ENCODE measurements at places on chromosomes 2 and 18. TPM values are rescaled to one million over a fixed set of nuclear protein-coding genes. Genes with fewer than 3 reads are reported as not detected.

The FOXI3 gene
- not detected for total RNA-seq

The MROH2A gene
- total RNA-seq = not detected

The EHD3 gene
- total RNA-seq = 39.8 TPM

The TOGARAM2 gene
- 0.28 TPM for total RNA-seq

The VAMP8 gene
- 0.83 TPM for total RNA-seq

The COLEC11 gene
- 0.28 TPM for total RNA-seq

The LYPD6 gene
- total RNA-seq = 0.90 TPM

DNA sequence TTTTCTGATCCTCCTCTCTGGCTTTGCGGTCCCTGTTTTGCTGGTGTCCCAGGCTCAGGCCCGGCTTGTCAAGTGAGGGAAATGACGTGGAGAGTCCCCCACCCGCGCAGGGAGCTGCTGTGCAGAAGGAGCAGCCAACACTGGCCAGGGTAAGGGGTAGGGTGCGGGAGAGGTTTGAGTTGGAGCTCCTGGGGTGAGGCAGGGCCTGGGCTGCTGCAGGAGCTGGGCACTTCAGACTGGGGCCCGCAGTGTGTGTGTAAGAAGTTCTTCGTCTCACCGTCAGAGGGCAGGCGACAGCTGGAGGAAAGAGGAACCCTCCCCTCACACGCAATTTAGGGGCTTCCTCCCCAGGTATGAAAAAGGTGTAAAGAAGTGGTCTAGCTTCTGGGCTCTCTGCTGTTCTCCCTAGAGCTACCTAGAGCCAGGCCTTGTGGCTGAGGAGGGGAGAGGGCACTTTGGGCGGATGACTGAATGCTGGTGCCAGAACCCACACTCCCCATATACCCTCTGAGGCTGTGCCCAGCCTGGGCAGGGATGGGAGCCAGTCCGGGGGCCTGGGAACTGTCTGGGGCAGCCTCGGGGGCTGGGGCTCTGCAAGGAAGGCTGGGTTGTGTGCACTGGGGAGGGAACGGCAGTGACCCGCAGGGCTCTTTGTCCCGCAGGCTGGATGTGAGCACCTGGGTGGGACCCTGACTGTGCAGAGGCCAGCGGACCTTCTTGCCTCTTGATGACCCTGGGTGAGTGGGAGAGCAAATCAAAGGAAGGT, 11.8 kb downstream of the CELF4 start:
- no peak for DNase-seq

- DNase-seq = no peak
These were observed 151.5 kb upstream of the PKDCC start for GRCh38 chr2:41896186-41896846.

DNA sequence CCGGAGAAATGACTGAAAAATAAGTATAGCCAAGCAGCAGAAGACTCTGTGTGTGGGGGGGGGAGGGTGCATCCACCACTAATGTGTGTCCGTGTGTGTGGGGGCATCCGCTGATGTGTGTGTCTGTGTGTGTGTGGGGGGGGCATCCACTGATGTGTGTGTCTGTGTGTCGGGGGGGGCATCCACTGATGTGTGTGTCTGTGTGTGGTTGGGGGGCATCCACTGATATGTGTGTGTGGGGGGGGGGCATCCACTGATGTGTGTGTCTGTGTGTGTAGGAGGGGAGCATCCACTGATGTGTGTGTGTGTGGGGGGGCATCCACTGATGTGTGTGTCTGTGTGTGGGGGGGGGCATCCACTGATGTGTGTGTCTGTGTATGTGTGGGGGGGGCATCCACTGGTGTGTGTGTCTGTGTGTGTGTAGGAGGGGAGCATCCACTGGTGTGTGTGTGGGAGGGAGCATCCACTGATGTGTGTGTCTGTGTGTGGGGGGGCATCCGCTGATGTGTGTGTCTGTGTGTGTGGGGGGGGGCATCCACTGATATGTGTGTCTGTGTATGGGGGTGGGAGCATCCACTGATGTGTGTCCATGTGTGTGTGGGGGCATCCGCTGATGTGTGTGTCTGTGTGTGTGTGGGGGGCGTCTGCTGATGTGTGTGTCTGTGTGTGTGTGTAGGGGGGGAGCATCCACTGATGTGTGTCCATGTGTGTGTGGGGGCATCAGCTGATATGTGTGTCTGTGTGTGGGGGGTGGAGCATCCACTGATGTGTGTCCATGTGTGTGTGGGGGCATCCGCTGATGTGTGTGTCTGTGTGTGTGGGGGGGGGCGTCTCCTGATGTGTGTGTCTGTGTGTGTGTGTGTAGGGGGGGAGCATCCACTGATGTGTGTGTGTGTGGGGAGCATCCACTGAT, 125.0 kb downstream of the NFATC1 start:
- DNase-seq = no peak

DNA sequence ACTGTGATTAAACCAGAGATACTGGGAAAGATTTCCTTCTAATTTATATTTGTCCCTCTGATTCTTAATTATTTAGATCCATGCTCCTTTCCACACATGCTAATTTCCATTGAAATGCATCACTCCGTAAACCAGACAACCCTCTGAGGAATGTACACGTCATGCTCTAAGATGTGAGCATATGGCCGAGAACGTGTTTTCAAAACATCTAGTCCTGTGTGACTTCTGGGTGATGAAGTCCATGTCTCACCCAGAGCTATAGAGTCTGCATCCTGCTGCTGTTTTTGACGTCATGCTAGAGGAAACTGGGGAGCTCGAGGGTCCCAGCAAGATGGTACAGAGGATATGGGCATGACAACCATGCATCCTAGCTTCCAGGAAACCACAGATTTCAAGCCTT, 53.6 kb downstream of the CAPN13 start:
- no peak for DNase-seq

- DNase-seq = no peak
These were observed 22.5 kb downstream of the C1QL2 start for GRCh38 chr2:119136093-119136492.

DNA sequence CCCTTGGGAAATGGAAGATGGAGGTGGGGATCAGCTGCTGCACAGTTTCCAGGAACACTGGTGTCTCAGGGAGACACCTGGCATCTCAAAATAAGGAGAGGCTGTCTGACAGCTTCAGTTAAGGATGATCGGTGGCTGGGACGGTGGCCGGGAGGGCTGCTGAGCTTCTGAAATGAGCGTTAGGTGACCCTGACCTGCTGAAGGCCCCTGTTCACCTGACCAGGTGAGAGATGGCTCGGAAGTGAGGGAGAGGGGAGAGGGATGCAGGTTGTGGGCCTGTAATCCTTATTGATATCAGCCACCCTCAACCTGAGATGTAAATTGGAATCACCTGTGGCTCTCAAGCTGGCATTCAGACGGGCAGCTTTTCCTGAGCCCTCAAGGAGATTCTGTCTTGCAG, 99.0 kb downstream of the AGAP1 start:
- DNase-seq = no peak

DNA sequence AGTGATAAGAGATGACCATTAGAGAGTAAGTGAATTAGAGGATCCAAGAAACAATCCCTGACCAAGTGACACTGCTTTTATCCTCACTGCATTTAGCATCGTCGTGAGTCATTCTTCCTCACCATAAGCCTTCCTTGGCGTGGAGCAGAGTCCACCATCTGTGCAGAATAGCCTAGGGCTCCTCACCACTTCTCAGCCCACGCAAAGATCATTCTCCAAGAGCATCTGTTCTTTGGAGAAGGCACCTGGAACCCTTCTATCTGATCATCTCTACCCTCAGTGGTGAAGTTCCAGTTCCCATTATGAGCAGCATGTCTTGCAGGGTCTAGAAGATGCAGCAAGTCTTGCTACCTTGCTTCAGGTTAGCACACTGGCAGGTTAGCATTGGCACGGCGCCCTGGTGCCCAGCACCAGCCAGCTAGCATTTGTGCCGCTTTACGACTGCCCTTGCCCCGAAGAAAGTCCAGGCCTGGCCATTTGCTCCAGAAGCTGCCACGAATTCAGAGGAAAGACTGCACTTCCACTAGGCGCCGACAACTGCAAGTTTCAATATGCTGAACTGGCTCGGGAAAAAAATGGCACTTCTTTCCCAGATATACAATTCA, 225.8 kb downstream of the TTC32 start:
- peak; percentile 64 for DNase-seq

GRCh38 chr18:57754577-57755338, 48.4 kb downstream of the ATP8B1 start:
- DNase-seq = no peak

GRCh38 chr18:79193826-79194225, 124.6 kb downstream of the ATP9B start:
- no peak for DNase-seq

DNA sequence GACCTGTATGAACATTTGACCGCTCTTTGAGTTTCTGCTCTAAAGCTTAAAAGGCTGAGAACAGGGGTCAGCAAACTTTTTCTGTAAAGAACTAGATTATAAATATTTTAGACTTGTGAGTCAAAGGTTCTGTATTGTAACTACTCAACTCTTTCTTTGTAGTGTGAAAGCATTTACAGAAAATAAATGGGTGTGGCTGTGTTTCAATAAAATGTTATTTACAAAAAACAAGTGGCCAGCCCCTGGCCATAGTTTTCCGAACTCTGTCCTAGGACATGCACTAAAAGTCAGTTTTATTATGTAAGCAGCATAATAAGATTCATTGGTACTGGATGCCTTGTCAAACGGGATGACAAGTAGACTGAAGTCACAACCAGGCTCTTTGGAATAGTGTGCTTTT, 434.9 kb downstream of the ZEB2 start:
- DNase-seq = no peak

GRCh38 chr2:134256956-134257355, 3.1 kb downstream of the MGAT5 start:
- no peak for DNase-seq

- DNase-seq = no peak
These were observed at the start of gene XDH for GRCh38 chr2:31414601-31415241. Gene XDH (minus strand): TSS chr2:31414742. CDS start chr2:31414666, 76 bp downstream.

DNA sequence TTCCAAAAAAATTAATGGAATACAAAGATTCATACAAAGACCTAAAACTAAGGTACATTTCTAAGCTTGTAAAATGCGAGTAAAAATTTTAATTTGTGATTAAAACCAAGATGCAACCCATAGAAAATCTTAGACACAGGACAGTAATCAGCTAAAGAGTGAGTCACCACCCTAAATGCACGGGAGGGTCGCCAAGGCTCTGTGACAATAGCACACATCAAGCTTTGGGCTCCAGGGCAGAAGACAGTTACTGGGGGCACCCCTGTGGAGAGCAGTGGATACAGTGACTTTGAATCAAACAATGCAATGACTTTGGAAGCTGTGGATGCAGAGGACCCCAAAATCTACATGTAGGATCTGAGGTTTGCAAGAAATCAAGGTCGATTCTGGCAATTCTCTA, 7.5 kb downstream of the FLACC1 start:
- no peak for DNase-seq

DNA sequence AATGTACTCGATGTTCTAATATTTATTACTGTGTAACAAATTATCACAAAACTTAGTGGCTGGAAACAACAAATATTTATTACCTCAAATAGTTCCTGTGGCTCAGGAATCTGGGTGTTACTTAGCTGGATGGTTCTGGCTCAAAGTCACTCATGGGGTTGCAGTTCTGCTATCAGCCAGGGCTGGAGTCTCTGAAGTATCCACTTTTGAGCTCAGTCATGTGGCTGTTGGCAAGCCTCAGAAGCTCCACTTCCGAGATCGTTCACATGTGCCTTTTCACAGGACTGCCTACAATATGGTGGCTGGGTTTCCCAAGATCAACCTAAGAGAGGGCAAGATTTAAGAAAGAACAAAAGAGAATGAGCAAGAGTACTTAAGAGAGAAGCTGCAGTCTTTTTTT, 19.4 kb upstream of the UBE2E3 start:
- no peak for DNase-seq

Data from IMR-90 (cell line).